ENCODE measurements at places on chromosomes 6 and 20.

DNA sequence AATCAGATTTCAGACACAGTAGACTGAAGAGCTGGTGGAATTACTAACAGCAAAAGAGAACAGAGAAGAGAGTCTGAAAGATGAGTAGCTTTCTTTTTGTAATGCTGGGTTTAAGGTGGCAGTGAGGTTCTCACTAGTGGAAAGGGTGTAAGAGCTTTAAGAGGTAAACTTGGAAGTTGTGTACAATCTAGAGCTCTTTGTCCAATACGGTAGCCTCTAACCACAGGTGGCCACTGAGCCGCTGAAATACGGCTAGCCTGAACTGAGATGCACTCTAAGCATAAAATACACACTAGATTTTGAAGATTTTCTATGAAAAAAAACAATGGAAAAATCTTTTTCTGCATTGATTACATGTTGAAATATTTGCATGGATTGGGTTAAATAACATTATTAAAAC is 4.0 kb downstream of the ELOVL2 start:
- H3K4me3 ChIP-seq = no peak overlapping the region
- H3K4me1 ChIP-seq = peaks cover 26% of the 10 kb centered on the region
- H3K27ac ChIP-seq = no peak overlapping the region
- no peaks in the 10 kb centered on the region for H3K36me3 ChIP-seq

GRCh38 chr6:138800377-138801150 is 4.7 kb downstream of the ECT2L start:
- peaks cover 8% of the 10 kb centered on the region for H3K4me1 ChIP-seq
- H3K4me3 ChIP-seq = no peak overlapping the region
- no peak overlapping the region for H3K27ac ChIP-seq
- H3K36me3 ChIP-seq = no peaks in the 10 kb centered on the region
- peaks cover 11% of the 10 kb centered on the region for H3K27me3 ChIP-seq

DNA sequence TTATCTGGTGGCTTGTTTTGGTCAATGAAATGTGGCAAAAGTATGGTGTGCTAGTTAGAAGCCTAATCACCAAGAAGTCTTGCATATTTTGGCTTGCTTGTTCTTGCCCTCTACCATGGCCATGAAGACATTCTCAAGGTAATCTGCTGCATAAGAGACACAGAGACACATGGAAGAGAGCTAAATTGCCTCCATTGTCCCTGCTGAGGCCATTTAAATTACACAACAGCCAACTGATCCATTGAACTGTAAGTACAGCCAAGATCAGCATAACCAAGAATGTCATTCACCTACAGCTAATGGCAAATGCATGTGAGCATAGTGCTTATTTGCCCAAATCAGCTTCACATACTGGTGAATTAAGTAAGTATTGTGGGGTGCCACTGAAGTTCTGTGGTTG is 603.8 kb downstream of the FRK start:
- peaks cover 22% of the 10 kb centered on the region for H3K4me1 ChIP-seq
- H3K4me3 ChIP-seq = peak overlapping the region; percentile 25
- H3K27me3 ChIP-seq = no peaks in the 10 kb centered on the region
- H3K36me3 ChIP-seq = no peaks in the 10 kb centered on the region
- peak; percentile 61 for DNase-seq

DNA sequence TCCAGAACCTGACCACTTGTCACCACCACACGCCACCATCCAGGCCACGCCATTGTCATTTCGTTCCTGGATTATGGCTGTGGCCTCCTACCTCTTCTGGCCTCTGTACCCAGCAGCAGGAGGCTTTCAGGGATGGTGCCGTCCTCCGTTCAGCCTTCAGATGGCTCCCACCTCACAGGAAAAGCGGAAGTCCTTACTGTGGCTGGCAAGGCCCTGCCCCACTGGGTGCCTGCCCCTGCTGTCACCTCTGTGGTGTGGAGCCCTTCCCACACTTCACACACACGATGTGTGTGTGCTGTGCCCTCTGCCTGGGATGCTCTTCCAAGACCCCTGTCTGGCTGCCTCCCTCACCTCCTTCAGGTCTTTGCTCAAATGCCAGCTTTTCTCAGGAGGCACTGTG is 69.4 kb downstream of the INSM1 start:
- H3K4me1 ChIP-seq = peaks cover 8% of the 10 kb centered on the region
- no peak overlapping the region for H3K4me3 ChIP-seq
- H3K27me3 ChIP-seq = no peaks in the 10 kb centered on the region

DNA sequence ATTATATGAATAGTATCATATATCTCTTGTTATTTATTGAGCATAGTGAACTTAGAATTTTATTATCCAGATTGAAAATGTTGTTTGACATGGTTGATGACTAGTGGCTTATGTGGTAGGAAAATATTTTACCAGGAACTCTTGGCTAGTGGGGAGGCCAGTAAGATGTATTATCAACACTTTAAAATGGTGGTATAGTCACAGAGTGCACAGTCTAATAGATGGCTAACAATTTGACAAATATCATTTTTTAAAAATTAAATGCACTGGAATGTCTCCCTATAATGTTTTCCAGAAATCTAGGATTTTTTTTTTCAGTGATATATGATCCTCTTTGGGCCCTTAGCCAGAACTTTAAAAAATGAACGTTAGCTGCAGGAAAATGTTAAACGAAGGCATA is 26.9 kb upstream of the EYA4 start:
- DNase-seq = no peak
- no peaks in the 10 kb centered on the region for H3K36me3 ChIP-seq
- no peaks in the 10 kb centered on the region for H3K27me3 ChIP-seq
- H3K27ac ChIP-seq = no peak overlapping the region
- H3K4me1 ChIP-seq = 0 out of 2 replicates have a peak, but pooled peaks cover under 1% of the 10 kb centered on the region

DNA sequence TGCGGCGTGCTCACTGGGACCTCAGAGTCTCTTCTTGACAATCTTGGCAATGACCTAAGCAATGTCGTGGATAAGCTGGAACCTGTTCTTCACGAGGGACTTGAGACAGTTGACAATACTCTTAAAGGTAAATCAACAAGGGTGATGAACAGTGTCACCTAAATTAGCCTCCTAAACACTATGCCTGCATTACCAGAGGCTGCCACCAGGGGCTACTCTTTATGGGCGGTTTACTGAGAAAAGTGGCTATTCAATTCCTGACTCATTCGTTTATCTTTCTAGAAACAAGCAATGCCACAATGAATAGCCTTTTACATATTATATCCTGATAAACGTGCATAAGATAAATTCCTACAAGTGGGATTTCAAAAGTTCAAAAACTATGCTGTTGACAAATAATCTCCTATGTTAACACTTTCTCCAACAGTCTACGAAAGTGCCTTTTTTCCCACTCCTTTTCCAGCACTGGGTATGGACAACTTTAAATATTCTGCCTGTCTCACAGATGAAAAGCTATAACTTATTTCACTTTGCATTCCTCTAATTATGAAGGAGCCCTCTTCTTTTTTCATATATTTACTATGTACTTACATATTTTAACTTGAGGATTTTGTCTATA is 1.3 kb downstream of the BPIFA2 start:
- no peaks in the 10 kb centered on the region for H3K4me1 ChIP-seq
- no peak overlapping the region for H3K27ac ChIP-seq
- H3K27me3 ChIP-seq = no peaks in the 10 kb centered on the region
- H3K4me3 ChIP-seq = no peak overlapping the region

GRCh38 chr20:43576108-43576507 is 14.6 kb upstream of the IFT52 start:
- no peak overlapping the region for H3K4me3 ChIP-seq
- H3K4me1 ChIP-seq = no peaks in the 10 kb centered on the region
- no peaks in the 10 kb centered on the region for H3K27me3 ChIP-seq
- no peak overlapping the region for H3K27ac ChIP-seq

All from GM23338 (cell line).